ENCODE measurements at places on chromosomes 4 and X.

DNA sequence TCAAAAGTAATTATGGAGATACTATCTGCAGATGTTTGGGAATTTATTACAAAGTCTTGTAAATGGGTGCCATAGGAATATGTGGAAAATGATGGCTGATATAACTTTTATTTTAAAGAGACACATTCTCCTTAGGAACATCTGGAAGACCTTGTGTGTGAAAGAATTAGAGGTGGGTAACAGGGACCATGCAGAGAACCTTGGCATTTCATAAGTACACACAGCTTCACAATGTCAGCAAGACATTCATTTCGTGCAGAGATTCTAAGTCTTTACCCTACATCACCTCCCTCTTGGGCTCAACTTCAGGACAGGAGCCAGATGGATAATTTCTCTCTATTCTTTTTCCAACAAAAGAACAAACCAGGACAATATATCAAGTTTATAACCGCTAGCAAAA, 458.1 kb upstream of the INTU start:
- no peak for DNase-seq

GRCh38 chr4:150768497-150768896, 186.5 kb downstream of the MAB21L2 start:
- no peak for DNase-seq

DNA sequence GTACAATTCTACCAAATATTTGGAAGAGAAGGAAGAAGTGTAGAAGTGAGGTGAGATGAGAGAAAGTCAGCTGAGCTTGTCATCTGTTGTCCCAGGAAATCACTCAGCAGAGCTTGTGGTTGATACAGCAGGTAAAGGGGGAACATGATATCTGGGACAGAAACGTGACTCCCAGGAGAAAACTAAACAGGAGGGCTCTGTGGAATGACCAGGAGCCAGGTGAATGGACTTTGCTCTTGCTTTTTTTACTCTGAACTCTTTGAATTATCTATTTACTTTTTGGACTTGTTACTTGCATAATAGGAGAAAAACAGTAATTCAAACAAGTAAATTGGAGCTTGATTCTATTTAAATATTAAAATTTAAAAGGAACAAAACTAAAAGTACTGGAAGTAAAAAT, 555.6 kb upstream of the FRG1 start:
- no peak for DNase-seq

DNA sequence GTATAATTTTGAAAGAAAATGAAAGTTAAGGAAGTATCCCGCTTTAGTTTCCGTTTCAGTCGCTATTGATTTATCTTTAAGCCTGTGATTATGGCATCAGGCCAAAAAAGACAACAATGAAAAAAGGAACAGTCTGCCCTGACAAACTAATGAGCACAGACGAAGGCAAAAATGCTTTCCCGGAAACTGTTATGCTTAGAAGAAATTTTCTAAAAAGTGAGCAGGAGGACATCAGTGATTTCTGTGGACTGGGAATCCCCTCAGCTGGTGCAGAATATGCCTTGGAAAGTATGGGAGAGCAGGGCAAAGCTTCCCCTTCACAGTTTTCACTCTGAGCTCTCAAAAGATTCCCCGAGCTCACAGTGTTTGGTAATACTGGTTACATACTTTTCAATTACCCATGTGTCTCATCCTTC, 5.1 kb upstream of the CXCL10 start:
- DNase-seq, result no peak

Data from RWPE1 (cell line).